ENCODE measurements at places on chromosomes 12 and 14.
A peak's percentile ranks its signal among the peaks of the same experiment; 100 is the strongest.

- DNase-seq, result peak; percentile 13
Measured at GRCh38 chr12:56593909-56594621, 36.1 kb downstream of the BAZ2A start.

GRCh38 chr14:70655110-70655826, 13.6 kb downstream of the TTC9 start:
- DNase-seq, result no peak

DNA sequence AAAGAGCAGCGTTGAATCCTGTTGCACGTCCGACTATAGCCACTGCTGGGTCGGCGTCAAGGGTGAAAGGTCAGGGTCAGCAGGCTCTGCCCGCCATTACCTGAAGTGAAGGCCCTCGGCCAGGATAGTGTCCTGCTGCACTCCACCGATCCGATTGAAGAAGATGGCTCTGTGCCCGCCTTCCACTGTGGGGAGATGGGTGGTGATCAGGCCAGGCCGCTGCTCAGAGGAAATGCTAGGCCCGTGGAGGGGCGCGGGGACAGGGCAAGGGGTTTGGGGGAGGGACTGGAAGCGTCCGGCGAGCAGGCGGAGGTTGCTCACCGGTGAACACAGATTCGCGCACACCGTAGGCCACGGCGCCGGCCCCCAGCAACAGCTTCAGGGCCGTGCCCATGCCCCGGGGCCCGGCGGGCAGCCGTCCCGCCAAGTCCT, 352 bp downstream of the PHB2 start:
- DNase-seq, result no peak

DNA sequence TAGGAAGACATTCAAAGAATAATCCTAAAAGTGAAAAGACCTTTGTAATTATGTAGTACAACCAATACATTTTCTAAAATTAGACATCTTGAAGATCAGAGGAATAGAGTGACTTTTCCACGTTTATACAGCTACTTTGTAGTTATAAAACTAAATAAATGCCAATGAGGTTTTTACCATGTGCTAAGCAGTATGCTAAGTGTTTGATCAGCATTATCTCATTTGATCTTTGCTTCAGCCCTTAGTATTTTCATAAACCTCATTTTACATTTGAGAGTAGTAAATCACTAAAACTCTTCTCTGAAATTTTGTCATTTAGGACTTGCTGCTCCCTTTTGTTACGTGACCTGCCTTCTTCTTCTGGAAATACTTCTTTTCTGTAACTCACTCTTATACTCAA, 13.6 kb downstream of the MBIP start:
- DNase-seq, result no peak

DNA sequence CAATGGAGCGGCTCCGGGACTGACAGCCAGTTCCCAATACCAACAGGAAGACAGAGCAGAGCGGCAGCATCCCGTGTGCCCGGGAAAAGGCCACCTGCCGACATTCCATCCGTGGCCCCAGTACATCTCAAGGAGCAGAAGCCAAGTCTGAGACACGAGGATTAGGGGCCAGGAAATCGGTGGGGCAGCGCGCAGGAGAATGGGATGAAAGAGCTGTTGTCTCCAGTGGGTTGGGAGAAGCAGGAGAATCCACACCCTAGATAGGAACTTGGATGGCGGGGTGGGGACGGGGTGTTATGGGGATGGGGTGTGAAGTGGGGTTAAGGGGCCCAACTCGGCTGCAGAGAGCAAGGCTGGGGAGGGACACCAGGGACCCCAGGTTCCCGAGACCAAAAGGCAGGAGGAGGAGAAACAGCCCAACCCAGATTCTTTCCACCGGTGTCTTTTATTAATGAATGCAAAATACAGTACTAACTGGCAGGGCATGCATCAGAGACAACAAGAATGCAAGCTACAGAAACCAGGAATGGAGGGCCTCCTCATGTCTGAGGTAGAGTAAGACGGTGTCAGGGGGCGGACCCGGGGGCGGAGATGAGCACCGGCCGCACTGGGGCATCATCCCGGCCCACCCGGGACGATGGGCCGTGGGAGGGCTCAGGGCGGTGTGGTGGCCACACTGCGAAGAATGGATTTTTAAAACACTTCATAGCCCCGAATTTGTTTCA, 50.3 kb downstream of the BEGAIN start:
- DNase-seq, result no peak

DNA sequence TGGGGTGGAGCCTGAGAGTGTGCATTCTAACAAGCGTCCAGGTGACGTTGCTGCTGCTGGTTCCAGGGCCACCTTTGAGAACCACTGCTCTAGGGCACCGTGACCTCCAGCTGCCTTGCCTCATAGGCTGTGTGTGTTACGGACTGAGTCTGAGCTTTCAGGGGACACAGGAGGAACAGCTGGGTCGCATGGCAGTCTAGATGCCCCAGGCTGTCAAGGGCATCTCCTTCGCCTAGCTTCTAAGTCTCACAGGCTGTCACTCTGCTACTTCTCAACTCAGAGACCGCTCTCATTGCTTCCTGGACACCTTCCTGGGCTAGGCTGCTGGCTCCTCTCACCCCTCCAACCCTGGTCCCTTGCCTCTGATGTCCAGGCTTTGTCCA, 965 bp downstream of the KRT73 start:
- DNase-seq, result no peak

GRCh38 chr12:113676547-113676946, 204.9 kb upstream of the LHX5 start:
- no peak for DNase-seq

GRCh38 chr12:118398940-118399339, 22.6 kb downstream of the SUDS3 start:
- no peak for DNase-seq
